ENCODE measurements at places on chromosomes 5 and 9.
A peak's percentile ranks its signal among the peaks of the same experiment; 100 is the strongest.

GRCh38 chr5:8473827-8474568 is 605.0 kb downstream of the MTRR start:
- DNase-seq: no peak

- no peak for DNase-seq
Observed at GRCh38 chr9:38177680-38178079, 108.7 kb upstream of the SHB start.

- no peak for DNase-seq
Observed at GRCh38 chr9:126788046-126788445, 16.8 kb upstream of the ZBTB43 start.

GRCh38 chr5:174078416-174078815 is 32.9 kb downstream of the NSG2 start:
- no peak for DNase-seq

GRCh38 chr5:25489834-25490538 is 845.2 kb upstream of the CDH10 start:
- DNase-seq: no peak

DNA sequence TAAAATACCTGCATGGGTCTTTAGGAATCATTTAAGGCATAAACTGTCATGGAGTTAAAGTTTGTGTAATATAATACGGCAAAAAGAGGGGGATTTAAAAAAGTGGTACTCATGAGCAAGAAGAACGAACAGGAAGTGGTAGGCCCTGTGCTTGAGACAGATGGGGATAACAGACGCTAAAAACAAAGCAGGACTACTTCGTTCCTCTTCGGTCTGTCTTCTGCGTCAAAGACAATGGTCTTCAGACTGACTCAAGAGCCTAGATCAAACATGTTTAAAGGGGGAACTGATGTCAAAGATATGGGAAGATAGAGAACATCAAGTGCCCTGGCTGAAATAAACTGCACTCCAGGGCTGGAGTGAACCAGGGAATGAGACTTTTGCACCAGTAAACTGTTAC is 59.8 kb upstream of the RFX3 start:
- peak; percentile 20 for DNase-seq

DNA sequence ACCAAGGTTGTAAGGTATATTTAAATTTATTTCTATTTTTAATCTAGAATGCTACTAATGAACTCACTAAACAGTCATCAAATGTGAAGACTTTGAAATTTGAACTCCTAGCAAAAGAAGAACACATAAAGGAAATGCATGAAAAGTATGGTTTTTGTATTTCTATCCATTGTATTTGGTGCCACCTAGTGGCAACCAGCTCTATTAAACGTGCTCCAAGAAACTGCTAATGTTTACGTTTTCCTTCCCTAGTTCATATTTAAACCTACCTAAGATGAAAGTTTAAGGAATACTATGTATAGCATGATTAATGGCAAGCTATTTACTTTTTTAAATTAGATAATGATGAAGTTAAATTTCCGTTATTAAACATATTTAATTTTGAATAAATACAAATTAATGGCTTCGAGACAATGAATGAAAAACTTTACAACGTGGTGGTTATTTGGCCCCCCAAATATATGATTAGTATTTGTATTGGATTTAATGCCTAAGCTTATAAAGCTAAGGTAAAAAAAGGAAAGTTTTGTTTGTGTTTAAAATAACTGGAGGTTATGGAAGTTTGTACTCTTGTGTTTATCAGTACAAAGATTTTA is 115.9 kb upstream of the SH3GL2 start:
- peak; percentile 82 for DNase-seq

DNA sequence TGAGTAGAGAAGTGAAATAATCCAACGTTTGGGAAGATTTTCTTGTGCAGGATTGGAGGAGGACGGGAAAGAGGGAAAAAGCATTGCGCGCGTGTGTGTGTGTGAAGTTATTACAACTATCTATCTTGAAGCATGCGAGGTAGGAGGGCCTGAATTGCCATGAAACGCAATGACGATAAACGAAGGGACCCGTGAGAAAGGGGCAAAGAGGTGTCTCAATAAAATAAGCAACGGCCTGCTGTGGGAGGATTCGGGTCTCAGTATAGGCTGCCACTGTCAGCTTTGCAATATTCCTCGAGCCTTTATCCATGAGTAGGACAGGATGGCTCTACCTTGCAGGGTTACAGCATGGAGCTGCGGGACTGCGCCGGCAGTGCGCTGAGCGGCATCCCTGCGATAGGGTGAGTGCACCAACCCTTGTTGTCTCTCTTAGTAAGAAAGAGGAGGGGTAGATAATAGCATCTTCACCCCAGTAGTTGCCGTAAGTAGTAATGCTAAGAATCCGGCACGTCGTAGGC is 631 bp upstream of the RCL1 start:
- DNase-seq: no peak

DNA sequence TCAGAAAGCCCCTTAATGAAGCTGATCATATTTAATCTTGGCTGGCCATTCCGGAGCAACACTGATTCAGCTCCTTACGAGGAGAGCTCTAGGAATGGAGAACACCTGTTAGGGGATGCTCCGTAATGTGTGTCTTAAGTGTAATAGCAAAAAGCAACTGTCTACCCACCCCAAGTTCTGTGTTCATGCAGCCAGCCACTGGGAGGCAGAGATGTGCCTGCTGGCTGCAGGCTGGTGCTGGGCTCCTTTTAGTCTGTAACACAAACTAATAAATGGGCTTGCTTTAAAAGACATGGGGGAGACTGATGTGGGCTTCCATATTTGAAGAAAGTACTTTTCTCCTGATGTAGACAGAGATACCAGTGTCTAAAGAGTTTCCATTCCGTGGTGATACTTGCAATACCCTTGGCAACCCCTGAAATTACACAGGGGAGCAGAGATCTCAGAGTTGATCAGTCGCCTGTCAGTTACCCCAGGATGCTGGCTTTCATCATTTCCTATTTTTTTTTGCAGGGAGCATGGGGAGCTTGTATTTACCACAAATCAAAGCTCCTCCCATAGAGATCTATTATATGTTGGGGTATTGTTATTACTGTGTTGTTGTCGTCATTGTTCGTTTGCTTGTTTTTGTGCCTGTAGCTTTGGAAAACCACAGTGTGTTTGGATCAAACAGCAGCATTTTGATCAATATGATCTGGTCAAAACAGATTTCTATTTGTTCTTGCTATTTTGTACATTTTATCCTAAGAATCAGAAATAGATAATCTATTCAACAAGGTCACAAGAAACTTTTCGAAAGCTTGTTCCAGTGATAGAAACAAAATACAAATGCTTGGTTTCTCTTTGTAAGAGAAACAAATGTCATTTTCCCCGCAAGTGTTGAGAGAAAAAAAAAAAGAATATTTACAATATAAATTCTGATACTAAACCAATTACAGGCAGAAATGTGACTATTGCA is 65.8 kb downstream of the MTX3 start:
- DNase-seq: peak; percentile 11

DNA sequence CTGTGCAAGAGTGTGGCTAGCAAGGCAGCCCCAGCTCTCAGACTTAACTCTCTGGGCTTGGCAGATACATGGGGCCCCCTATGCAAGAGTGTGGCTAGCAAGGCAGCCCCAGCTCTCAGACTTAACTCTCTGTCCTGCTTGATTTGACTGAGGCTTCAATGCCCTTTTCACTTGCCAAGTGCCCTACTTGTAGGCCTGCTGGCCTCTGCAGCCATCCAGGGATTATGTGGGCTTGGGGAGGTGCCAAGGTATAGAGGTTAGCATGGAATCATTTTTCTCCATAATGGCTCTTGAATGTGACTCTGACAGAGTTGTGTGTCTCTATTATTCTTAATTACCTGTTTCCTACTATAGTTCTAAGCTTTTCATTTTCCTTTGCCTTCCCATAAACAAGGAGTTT is 115.5 kb upstream of the RUSC2 start:
- no peak for DNase-seq

DNA sequence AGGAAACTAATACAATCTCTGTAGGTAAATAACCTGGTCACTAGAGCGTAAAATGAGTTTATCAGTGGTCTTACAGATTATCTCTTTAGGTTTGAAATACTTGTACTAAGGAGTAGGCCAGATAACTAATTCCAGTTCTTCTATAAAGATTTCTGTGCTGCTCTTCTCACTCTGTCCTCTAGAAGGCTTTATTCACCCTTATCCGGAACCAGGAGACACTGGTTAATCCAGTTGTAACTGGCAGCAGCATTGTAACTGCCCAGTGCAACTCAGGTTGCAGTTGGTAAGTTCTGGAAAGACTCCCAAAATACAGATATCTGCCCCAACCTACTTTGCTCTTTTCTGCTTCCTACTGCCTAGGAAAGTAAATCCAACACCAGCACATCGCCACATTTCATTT is 19.8 kb downstream of the C5orf22 start:
- no peak for DNase-seq

- DNase-seq: no peak
Observed at GRCh38 chr5:173858670-173859407, 29.3 kb upstream of the CPEB4 start.

DNA sequence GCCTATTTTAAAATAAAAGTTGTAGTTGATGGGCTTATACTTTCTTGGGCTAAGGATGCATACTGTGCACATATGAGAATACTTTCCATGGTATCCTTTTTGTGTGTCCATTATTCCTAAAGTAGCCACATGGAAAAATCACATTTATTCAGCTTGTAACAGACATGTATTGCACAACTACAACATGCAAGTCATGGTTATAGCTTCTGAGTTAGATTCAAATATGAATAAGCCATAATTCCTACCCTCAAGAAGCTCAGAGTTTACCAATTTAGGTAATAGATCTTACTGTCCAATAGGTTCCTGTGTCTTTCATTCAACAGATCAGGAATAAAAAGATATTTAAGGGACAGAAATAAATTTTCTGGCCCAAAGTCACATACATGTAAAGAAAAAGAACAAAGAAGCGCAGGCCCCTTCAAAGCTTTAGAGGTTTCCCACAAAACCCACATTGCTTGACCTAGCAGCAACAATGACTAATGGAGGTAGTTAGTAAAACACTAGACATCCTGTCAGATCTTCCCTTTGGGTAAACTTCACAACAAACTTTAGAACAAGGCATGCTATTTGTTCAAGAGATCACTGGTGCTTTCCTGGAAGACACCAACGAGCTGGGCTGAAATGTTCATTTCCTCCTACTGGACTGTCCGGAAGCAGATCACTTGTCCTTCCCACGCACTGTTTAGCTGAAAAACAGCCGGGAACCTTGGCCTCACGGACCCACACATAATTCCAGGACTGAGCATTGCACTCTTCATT is 78.4 kb upstream of the ITGA1 start:
- DNase-seq: peak; percentile 76

DNA sequence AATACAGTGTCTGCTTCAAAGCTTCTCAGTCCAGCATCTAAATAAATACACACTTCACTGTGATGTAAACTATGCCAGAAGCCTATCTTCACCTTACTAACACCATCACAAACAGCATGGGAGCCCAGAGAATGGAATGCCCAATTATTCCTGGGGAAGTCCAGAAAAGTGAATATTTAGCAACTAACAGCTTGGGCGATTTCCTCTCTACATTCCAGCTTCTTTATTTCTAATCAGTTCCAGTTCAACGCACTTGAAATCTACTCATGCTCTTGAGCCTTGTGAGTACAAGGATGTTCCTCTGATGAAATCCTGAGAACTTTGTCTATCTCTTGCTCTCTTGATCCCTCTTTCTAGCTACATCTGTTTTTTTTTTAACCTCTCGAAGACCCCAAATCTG is 100.4 kb upstream of the C9orf72 start:
- DNase-seq: no peak

- DNase-seq: no peak
Observed at GRCh38 chr9:133572821-133573361, 36.3 kb downstream of the FAM163B start.

DNA sequence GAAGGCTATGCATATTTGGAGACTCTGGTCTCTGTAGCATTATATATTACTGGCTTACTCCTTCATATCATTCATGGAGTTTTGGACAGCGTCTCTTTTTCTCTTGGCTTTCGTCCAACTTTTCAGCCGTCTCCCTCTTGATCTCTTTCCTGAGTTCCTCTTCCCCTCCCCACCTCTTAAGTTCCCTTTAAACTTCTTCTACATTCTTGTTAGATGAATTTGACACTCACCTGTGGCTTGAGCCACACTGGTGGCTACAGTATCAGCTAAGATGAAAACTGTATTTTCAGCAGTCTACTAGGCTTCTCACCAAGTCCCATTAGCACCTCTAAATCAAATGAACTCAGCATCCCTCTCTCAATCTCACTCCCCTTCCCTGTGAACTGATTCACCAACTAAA is 128.1 kb downstream of the STARD4 start:
- DNase-seq: peak; percentile 8

GRCh38 chr5:154461531-154461930 is 15.7 kb downstream of the SAP30L start:
- peak; percentile 36 for DNase-seq

GRCh38 chr5:82918311-82919031 is 158.7 kb downstream of the TMEM167A start:
- DNase-seq: no peak

- peak; percentile 98 for DNase-seq
Observed at GRCh38 chr9:134407121-134407779, 81.0 kb downstream of the RXRA start.

- no peak for DNase-seq
Observed at GRCh38 chr9:137134191-137134590, 4.8 kb upstream of the GRIN1 start.

GRCh38 chr5:168817591-168817990 is 238.4 kb upstream of the PANK3 start:
- no peak for DNase-seq

DNA sequence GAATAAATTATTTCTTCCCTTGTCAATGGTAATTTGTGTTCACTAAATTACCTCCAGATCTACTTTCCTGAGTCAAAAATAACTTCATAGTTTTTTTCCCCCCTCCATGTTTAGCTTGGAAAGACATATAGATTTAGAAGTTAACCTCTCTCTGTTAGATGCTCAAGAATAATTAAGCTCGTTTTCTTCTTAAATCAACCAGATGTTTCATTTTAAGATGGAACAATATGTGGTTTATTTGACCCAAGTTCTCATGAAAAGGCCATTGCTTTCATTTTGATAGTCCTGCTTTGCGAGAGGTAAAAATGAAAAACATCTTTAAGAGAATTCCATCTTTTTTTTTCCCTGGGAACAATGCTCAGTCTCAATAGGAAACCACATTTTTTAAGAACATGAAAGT is 27.7 kb upstream of the GAS1 start:
- no peak for DNase-seq

- no peak for DNase-seq
Observed at GRCh38 chr9:126295082-126295477, 31.5 kb upstream of the MVB12B start.

DNA sequence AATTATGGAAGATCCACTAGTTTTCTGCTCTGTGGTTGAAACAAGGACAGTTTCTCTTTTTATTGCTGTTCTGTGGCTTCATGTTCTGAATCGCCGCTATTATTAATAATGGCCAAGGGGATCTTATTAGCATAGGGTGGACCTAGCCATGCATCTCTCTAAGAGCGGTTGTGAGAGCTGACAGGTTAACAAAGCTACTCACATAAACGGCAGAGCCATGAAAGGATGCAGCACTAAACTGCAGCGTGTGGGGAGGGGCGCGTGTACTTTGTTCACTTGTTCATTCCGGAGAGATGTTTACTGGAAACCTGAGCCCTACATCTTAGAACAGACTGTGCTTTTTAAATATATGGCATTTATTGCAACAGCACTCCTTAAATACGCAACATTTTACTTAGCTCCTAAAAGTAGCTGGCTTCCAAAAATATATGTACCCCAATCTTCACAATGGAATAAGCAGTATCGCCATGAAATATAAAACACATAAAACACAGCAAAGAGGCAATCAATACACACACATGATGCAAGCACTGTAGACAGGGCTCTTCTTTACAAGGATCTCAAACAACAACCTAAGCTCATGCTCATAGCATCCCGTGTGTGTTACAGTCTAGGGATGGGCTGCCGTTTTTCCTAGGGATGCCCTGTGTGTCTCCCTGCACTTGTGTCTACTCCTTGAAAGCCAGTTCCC is 424.6 kb downstream of the MED10 start:
- no peak for DNase-seq

- no peak for DNase-seq
Observed at GRCh38 chr9:13607481-13608441, 328.3 kb upstream of the MPDZ start.
